ENCODE measurements at places on chromosomes 2 and 18. TPM values are rescaled to one million over a fixed set of nuclear protein-coding genes. Genes with fewer than 3 reads are reported as not detected.

DNA sequence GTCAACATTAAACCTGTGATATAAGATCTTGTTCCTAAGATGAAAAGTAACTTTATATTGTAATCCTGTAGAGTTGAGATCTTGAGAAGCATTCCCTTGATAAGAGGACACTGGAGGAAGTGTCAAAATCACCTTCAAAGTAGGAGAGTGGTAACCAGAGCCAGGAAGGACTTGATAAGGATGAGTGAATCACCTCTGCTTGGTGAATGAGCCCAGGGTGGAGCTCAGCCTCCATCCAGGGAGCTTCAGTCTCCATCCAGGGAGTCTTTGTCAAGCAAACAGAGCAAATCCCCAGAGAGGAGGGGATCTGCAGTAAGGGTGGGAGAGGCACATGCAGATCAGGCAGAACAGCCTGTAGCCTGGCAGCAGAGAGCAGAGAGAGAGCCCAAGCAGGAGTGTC is 167.1 kb upstream of the SIX2 start:
- DNase-seq: no peak

DNA sequence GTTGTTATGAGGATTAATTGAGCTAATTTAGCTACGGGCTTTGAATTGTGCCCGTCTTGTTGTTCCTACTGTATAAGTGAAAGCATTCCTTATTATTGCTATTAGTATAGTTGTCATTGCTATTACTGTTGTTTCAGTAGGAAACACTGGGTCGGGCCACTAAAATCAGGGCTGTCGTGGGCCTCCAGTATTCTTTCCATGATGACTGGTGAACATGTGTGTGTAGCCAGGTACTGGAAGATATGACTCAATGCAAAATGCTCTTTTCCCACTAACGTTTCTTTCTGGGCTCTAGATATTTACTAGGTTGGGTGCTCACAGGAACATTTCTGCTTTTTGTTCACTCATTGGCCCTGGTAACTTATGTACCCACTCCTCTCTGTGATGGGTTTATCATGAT is 4.9 kb downstream of the TTL start:
- DNase-seq: no peak

- peak; percentile 35 for DNase-seq
Measured at GRCh38 chr2:25521665-25522387, 151.6 kb downstream of the DTNB start.

- DNase-seq: no peak
Measured at GRCh38 chr2:132754392-132754791, 84.4 kb upstream of the LYPD1 start.

GRCh38 chr2:217866457-217866856 is 136.3 kb downstream of the TNS1 start:
- DNase-seq: no peak

DNA sequence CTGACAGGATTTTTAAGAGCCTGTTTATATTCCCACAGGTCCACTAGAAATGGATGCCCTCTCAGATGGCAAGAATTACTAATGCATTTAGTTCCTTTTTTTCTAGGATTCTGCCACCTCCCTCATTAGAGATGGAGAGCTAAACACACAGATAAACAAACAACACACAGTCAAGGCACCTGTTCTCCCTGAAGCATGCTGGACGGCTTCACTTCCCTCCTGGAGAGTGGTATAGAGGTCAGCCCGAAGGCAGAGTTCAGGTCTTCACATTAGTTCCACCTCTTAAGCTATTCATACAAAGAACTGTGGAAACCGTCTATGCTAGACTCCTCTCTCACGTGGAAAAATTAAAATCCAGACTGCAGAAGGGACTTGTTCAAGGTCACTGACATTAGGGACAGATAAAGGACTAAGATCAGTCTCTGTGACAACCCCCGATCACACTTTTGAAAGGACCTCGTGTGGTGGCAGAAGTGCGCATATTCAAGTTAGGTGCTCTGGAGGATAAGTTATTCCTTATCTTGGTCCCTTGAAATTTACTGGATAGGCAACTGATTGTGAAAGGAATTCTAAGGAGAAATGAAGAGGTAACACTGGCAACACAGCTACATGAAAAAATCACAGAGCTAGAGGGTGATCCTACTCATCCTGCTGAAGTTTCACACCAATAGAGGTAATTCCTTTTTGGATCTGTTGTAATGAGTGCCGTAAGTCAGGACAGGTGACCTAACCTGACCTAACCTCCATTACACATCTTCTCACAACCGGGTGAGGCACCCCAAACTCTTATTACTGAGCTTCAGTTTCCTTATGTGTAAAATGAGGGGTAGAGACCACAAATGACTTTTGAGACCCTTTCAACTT is 75.1 kb downstream of the SPRED2 start:
- DNase-seq: no peak

GRCh38 chr2:189412330-189412953 is 28.8 kb upstream of the WDR75 start:
- DNase-seq: peak; percentile 44

TAF4B gene
- total RNA-seq: 12.7 TPM

DNA sequence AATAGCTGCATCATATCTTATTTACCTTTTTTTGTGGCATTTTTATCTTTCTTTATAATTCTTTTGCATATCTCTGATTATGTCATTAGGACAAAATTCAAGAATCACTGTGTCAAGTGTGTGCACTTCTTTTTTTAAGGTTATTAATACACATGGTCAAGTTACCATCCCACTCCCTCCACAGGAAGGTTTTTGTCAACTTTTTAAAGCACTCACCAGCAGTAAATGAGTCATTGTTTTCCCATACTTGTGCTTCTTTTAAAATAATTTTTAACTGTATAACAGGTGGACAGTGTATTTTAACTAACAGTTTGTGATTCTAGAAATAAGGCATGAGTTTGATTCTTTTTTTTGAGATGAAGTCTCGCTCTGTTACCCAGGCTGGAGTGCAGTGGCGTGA is 45.7 kb upstream of the FAM171B start:
- no peak for DNase-seq
